NCI-H2081 (cell line): ENCODE measurements at places on chromosomes 12 and 14.

- DNase-seq: peak; percentile 19
Measured at GRCh38 chr12:69698054-69698453, 1.0 kb downstream of the BEST3 start.

GRCh38 chr14:93137864-93138263 is 22.1 kb upstream of the ITPK1 start:
- DNase-seq: peak; percentile 69

DNA sequence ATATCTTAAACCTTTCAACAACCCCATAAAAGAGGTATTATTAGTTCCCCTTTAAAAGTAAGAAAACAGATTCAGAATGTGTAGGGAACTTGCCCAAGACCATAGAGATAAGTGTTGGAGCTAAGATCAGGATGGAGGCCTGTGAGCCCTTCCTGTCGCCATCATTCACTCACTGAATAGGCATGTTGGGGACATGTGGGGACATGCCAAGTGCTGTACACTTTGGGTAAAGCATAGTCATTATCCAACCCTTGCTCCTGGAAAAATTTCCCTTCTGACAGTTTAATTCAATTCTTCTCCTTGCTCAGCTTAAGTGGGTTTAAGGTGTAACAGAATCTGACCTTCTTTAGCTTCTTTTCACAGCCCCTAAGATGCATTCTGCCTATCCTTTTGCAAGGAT is 28.0 kb upstream of the C12orf42 start:
- no peak for DNase-seq

DNA sequence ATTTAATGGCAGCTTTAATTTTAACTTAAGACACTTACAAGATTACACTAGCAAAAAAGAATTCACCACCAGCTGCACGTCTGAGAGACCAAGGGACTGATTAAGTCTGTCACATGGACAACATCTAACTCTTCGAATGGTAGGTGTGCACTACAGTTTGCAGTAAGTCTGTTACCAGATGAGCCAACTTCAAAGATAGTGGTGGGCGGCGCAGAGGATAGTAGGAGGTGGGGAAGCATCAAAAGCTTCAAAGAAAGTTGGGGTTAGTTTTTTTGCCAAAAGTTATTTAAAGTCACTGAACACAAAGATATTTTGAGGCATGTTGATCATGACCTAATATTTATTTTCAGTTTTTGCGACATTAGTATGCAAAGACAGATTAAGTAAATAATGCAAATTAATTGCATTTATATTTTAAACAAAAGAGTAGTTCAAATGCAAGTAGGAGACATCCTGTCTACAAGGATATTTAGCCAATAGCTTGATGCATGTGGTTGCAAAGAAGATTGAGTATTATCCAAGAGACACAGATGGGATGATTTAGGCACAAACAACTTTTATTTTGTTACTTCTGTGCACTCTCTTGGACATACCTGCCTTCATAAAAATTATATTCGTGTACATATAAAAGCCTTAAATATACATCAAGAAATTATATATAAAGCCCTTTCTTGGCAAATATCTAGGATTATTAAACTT is 327.7 kb downstream of the BMP4 start:
- no peak for DNase-seq

GRCh38 chr12:77486872-77487271 is 343.8 kb upstream of the NAV3 start:
- DNase-seq: no peak

GRCh38 chr14:33556382-33557121 is 394.3 kb downstream of the EGLN3 start:
- no peak for DNase-seq

DNA sequence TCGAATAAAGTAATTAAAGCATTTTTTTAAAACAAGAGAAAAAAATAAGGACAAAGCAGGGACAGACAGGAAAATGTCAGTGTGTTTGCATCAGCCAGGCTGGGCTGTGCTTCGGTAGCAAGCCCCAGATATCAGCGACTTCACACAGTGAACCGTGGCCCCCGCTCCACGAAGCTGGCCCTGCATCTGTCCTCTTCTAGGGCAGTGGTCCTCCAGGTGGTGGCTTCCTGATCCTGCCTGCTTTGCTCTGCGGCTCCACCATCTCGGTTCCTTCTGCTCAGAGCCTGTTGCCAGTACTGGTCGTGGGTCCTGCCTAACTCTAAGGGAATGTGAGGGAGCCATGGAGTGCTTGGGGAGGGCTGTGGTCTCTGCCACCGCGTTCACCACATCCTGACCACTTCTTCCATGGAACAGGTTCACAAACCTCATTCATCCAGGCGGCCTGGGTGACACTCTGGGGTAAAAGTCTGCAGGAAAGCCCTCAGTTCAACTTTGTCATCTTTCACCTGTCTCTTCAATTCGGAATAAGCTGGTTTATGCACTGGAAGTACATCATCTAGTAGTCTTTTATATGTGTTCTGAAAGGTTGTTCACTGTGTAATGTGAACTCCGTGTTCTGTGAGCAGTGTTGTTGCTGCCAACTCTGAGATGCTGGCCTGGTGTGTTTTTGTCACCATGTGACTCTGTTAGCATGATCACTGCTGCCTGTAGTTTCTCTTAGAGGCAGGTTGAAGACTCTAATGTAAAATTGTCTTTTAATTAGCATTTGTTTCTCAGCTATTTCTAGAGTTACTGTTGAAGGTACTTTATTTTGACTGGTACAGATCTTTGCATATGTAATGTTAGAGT is 47.9 kb downstream of the ANKRD9 start:
- no peak for DNase-seq

- DNase-seq: no peak
Measured at GRCh38 chr14:101585211-101585610, 23.9 kb downstream of the DIO3 start.

GRCh38 chr12:124395284-124395752 is 100.4 kb downstream of the RFLNA start:
- peak; percentile 90 for DNase-seq

- DNase-seq: no peak
Measured at GRCh38 chr12:27083861-27084394, 1.6 kb upstream of the C12orf71 start.

DNA sequence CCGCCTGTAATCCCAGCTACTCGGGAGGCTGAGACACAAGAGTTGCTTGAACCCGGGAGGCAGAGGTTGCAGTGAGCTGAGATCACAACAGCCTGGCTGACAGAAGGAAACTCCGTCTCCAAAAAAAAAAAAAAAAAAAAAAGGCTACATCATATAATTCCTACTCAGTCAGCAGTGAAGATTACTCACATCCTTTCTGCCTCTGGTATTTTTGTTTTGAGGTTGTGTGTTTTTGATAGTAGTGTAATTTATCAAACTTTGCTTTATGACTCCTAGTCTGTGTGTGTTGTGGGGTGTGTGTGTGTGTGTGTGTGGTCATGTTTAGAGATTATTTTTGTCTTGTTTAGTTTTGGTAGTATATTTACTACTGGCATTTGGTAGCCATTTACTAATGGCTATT is 29.8 kb upstream of the DLGAP5 start:
- no peak for DNase-seq

DNA sequence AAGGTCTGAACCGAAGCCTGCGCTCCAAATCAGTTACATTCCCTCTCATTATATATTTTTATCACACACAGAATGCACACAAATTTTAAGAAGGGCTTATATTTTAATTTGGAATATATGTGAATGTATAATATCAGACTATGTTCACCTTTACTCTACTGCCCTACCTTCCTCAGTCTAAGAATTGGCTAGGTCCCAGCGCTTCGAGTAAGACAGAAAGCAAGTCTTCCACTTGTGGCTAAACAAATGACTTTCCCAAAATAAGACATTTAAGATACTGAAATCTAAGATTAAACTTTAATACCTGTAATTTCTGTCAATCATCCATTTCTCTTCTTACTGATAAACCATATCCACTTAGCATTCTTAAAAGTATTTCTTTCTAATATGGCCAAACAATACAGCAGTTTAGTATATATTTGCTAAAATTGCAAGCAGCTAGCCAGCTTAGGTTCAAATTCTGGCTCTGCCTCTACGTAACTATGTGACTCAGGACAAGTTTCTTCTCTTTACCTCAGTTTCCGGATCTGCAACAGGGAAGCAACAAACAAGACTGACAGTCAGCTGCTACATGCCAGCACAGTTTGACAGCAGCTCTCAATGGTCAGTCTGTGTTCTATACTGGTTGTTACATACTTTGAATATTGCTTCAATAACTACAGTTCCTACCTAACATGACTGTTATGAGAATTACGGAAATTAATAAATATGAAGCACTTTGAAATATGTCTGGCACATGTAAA is 2.0 kb downstream of the INTS13 start:
- no peak for DNase-seq

- DNase-seq: no peak
Measured at GRCh38 chr12:115619061-115619460, 658.4 kb downstream of the MED13L start.

DNA sequence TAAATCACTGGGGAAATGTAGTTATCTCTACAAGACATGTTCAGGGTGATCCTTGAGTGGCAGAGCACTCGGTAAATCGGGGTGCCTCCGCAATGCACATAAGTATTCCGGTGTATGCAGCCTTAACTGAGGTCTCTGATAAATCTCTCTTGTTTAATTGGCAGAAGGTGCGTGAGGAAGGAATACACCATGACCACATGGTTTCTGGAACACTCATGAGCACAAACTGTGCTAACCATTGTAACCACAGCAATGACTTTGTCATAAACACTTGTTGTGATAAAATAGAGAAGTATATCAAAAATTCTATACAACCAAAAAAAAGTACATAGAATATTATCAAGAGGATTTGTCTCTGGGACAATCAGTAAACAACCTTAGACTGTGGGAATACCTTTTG is 146.8 kb upstream of the DIO2 start:
- no peak for DNase-seq

- DNase-seq: peak; percentile 23
Measured at GRCh38 chr14:95294834-95295599, 24.7 kb downstream of the CLMN start.

DNA sequence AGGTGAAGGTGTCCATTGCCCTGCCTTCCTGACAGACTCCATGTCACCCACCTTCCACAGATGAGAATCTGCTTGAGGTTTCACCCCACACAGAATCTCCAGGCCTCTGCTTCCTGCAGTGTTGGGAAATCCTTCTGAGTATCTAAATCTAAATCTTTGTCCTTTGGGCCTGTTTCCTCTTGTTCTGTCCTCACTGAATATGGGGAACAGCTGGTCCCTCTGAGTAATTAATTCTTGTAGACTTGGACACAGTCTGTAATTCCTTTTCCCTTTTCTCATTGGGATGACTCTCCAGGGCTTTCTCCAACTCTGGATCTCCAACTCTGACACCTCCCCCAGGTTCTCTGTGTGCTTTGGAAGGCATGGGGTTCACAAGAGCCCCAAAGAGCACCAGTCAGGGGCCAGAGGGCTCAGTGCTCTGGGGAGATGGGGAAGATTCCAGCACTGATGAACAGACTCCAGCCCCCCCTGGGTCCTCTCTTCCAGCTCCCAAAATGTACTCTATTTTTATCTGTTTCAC is 2.3 kb upstream of the ACVRL1 start:
- no peak for DNase-seq

- DNase-seq: no peak
Measured at GRCh38 chr14:99138999-99139865, 132.8 kb downstream of the BCL11B start.

- no peak for DNase-seq
Measured at GRCh38 chr14:65044596-65044959, 57.7 kb downstream of the MAX start.

DNA sequence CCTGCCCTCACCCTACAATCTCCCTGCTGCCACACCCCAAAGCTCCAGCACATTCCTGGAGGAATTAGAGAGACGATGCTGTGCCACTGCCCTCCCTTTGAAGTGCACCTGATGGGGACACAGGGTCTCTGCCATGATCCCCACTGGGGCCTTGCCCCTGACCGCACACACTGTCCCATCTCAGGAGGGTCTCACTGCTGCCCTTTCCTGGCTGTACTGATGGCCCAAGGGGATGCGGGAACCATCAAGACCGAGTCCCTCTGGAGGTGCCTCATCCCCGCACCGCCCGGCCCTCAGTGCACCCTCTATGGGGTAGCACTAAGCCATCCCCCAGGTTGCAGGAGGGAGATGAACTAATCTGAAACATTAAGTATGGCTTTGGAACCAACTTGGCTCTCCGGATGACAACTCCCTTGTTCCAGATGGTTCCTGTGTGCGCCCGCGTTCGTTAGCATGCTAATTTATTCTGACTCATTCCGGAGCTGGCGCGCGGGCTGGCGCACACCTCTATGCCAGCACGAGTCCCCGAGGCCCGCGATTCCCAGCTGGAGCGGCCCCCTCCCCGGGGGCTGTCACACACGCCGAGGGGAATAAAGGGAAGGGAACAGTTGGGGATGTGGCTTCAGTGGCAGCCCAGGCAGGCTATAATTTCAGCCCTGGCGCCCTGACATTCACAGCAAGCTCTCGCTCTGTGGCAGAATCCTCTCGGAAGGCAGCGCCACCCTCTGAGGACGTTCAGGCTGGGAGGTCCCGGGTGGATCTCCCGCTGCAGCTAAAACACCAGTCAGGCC is 34.2 kb upstream of the C14orf180 start:
- DNase-seq: peak; percentile 36

DNA sequence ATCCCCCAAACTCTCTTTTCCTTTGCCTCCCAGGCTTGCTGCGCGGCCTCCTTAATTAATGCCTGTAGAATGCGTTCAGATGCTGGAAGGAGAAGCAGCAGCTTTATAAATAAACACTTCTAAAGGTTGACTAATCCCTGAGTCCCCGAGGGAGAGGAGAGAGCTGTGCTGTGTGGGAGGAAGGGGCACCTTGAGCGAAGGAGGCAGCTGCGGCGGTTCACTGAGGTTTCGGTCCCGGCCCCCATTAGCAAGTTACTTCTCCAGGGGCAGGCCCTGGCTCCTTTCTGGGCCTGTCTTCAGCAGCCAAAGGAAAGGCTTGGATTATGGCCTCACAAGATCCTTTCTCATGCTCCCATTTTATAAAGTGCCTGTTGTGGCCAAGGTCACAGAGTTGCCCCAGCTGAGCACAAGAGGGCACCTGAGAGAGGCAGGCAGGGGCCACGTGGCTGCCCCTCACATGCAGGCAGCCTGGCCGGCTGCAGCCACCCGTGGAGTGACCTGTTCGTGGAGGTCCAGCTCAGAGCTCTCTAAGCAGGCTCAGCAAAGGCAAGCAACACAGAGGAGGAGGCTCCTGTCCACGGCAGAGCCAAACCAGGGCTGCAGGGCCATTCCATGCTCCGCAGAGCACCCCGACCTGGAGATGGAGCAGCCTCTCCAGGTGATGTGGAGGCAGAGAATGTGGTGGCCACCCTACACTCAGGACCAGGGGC is 15.0 kb upstream of the CACNA2D4 start:
- no peak for DNase-seq
